Stimulated activated CD4-positive, alpha-beta T cell treated with anti-CD3 and anti-CD28 coated beads, Interleukin-15, amount 100 ng/mL, for 48 hours (primary cell): ENCODE measurements at places on chromosomes 1 and 21.

GRCh38 chr21:46356005-46356338 lies 32.0 kb downstream of the PCNT start:
- DNase-seq, result no peak

GRCh38 chr1:109396871-109397580 lies 692 bp downstream of the SORT1 start:
- no peak for DNase-seq

GRCh38 chr1:77385551-77385950 lies 103.7 kb downstream of the AK5 start:
- no peak for DNase-seq

GRCh38 chr21:41993744-41994143 lies 16.4 kb downstream of the ZBTB21 start:
- DNase-seq, result no peak

DNA sequence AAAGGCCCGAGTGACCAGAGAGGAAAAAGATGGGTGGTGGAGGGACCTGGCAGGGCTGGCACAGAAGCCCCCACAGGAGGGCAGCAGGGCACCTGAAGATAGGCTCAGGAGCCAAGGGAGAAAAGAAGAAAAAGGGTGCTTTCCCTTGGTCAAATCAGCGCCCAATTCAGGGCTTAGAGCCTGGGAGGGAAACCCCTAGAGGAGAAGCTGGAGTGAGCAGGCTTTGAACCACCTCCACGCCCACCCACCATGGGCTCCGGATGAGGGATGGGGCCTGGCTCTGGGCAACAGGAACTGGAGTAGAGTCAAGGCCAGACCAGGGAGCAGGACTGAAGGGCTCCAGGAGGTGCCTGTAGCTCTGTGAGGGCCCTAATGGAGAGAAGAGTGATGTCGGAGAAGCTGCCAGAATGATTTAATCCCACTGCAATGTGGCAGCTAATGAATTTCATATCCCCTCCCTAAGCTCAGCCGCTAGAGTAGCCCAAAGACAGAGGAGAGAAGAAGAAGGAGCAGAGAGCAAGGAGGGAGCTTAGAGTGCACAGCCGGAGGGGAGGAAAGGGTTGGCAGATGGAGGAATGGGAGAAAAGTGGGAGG lies 12.0 kb upstream of the PRELP start:
- no peak for DNase-seq

DNA sequence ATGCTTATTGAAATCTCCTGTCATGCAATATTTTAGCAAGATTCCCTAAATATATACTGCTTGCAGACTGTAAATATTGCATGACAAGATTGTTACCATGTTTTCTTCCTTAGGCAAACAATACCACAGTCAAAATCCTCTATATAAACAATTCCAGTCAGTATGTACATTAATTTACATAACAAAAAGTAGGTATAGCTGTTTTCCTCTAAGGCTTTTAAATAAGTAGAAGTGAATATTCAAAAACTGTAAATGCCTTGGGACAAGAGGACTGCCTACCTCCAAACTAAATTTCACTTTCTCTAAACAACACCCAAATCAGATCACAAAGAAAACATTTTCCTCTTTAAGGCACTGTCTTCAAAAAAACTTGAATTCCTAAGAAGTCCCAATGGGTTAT lies 17.3 kb upstream of the FOXD3 start:
- DNase-seq, result no peak

DNA sequence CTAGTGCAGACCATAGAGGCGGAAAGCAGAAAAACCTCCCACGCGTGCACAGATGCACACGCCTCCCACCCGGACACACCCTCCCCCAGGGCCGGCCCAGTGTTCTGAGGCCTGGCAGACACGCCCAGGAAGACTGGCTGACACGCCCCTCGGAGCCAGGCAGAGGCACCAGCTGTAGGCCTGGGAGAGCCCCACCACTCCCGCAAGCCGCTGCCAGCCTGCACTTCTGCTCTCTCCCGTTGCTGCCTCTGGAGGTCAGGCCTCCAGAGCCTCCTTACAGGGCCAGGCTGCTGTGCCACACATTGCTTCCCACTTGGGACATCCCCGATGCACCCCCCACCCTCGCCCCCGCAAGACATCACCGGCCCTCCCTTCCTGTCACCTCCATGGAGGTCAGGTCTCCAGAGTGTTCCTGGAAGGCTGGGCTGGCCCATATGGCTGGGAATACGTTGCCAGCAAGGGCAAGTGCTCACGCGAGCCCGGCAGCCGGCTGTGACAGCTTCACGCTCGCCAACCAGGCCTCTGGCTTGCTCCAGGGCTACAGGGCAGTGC lies 40.4 kb downstream of the CASZ1 start:
- DNase-seq, result no peak

- DNase-seq, result no peak
These were observed 33.2 kb downstream of the SLC35D1 start for GRCh38 chr1:67020765-67021164.

- no peak for DNase-seq
These were observed 23.7 kb downstream of the ATP1A1 start for GRCh38 chr1:116396769-116397168.

- no peak for DNase-seq
These were observed 12.4 kb downstream of the USP25 start for GRCh38 chr21:15742052-15742670.
